ENCODE measurements at places on chromosomes 11 and 22. TPM values are rescaled to one million over a fixed set of nuclear protein-coding genes. Genes with fewer than 3 reads are reported as not detected.

UPK2 gene
- not detected for total RNA-seq

DNA sequence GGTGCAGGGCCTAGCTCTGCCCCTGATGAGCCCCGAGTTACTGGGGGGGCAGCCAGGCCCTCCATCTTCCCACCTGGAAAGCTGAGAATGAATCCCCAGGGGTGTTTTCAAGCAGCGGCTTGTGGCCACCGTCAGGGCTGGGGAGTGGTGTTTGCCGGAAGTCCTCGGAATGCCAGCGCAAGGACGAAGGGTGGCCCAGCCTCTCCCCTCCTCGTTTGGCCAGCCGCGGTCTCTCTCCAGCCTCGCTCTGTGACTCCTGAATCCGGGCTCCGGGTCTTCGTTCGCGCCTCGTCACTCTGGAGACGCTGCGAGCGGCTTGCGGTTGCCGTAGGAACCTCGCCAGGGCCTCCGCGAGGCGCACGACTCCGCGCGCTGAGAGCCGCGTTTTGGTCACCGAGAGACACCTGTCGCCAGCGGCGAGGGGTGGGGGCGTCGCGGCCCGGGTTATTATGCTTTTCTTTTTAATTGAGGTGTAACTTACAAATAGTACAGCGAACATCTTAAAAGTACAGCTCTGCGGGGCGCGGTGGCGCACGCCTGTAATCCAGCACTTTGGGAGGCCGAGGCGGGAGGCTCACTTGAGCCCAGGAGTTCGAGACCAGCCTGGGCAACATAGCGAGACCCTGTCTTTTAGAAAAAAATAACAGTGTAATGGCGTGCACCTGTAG is 6.3 kb upstream of the KDELR3 start:
- peak; percentile 82 for DNase-seq

DNA sequence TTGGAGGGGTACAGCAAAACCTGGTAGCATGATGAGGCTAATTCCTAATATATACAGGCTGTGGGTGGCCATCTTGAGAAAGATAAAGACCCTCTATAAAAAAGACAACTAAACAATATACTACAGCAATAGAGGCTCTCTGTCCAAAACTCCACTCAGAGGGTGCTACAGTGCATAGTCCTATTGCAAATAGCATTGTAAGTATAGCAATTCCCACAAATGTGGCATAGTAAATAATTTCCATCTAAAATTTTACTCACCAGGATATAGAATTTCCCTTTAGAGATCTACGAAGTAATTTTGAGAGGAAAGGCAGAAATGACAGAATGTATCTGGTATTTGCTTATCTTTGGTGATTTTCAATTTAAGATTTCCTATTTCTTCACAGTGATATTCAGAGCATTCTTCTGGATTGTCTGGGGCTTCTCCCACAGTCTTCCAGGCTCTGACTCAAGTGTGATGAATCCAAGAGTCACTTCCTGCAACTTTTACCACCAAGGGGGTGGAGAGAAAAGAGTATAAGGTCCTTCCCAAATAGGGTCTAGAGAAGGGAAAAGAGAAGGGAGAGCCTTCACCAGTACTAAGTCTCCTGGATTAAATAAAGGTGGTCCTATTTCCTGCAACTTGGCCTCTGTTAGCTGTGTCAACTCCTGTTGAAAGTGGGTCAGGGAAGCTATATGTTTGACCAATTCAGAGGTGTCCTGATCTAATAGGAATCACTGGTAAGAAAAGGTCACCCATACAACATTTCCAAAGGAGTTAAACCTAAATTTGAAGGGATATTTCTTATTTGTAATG is 1054.7 kb upstream of the CNTN5 start:
- peak; percentile 85 for DNase-seq

DRD2 gene
- total RNA-seq: 6.8 TPM

GLYAT gene
- total RNA-seq: not detected

- no peak for DNase-seq
Measured at GRCh38 chr22:38348751-38349496, 31.7 kb upstream of the CSNK1E start.

B3GAT3 gene
- 42.0 TPM for total RNA-seq

LGR4 gene
- total RNA-seq: 45.8 TPM

DNA sequence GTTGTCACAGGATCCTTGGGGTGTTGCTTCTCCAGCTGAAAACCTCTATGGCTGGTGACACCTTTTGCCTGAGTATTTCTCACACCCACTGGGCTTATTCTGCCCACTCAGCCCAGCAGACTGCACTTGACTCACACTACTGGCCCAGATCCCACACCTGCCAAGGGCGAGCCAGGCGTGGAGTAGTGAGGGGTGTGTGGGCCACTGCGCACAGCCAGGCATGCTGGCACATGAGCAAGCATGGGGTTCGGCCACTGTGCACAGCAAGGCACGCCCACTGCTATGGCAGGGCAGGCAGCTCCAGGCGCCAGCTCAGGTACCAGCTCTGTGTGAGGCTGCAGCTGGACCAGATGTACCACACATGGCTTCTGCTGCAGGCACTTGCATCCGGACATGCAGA is 116.5 kb upstream of the MTNR1B start:
- DNase-seq: peak; percentile 92
